ENCODE measurements at places on chromosomes 1 and 21. TPM values are rescaled to one million over a fixed set of nuclear protein-coding genes. Genes with fewer than 3 reads are reported as not detected.

PLPPR5 gene
- 0.76 TPM for total RNA-seq

SOX13 gene
- 52.5 TPM for total RNA-seq

S100A7A gene
- total RNA-seq = not detected

RUNX1 gene
- total RNA-seq = under 0.01 TPM

ST6GALNAC3 gene
- total RNA-seq = 43.4 TPM

TSHB gene
- total RNA-seq = not detected

FAM72C gene
- 0.83 TPM for total RNA-seq

KCNE2 gene
- not detected for total RNA-seq

C1orf185 gene
- not detected for total RNA-seq

THEM5 gene
- total RNA-seq = not detected

SLC45A1 gene
- 0.51 TPM for total RNA-seq

RPTN gene
- total RNA-seq = not detected

IL6R gene
- 9.7 TPM for total RNA-seq

PERM1 gene
- not detected for total RNA-seq

IL20 gene
- total RNA-seq = 40.6 TPM

Measured in uterus (tissue), 4 donors.